ENCODE measurements at places on chromosomes 2 and 18.
A peak's percentile ranks its signal among the peaks of the same experiment; 100 is the strongest.

- no peak for DNase-seq
These were observed 606.0 kb upstream of the GCFC2 start for GRCh38 chr2:76316691-76317090.

DNA sequence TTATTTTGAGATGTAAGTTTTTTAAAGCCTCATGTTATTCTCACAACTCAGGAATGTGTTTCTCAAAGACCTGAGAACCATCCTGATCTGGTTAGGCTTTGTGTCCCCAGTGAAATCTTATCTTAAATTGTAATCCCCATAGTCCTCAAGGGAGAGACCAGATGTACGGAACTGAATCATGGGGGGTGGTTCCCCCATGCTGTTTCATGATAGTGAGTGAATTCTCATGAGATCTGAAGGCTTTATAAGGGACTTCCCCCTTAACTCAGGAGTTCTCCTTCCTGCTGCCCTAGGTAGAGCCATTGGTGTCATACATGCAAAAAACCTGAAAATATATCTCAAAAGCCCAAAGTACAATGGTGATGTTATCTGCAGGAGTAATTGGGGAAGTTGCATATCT, 836.7 kb downstream of the CBLN2 start:
- no peak for DNase-seq

- DNase-seq, result no peak
These were observed 253.9 kb downstream of the TWIST2 start for GRCh38 chr2:239101807-239102206.

GRCh38 chr18:32276906-32277305, 87.1 kb downstream of the MEP1B start:
- DNase-seq, result no peak

GRCh38 chr2:127067620-127068350, 39.2 kb downstream of the BIN1 start:
- peak; percentile 58 for DNase-seq

- peak; percentile 7 for DNase-seq
These were observed 204.6 kb downstream of the CTNNA2 start for GRCh38 chr2:79717364-79718007.

GRCh38 chr2:210515911-210516310, 39.4 kb upstream of the LANCL1 start:
- DNase-seq, result no peak

- DNase-seq, result no peak
These were observed 170.6 kb upstream of the SPHKAP start for GRCh38 chr2:228352048-228352447.

- DNase-seq, result no peak
These were observed 28.7 kb upstream of the KLF11 start for GRCh38 chr2:10014418-10015190.

- DNase-seq, result no peak
These were observed 7.1 kb downstream of the RBM45 start for GRCh38 chr2:178119179-178119922.

- DNase-seq, result no peak
These were observed 39.7 kb upstream of the NEDD4L start for GRCh38 chr18:58004317-58004716.

- DNase-seq, result no peak
These were observed 1.1 kb downstream of the LRATD1 start for GRCh38 chr2:14633461-14634181.

DNA sequence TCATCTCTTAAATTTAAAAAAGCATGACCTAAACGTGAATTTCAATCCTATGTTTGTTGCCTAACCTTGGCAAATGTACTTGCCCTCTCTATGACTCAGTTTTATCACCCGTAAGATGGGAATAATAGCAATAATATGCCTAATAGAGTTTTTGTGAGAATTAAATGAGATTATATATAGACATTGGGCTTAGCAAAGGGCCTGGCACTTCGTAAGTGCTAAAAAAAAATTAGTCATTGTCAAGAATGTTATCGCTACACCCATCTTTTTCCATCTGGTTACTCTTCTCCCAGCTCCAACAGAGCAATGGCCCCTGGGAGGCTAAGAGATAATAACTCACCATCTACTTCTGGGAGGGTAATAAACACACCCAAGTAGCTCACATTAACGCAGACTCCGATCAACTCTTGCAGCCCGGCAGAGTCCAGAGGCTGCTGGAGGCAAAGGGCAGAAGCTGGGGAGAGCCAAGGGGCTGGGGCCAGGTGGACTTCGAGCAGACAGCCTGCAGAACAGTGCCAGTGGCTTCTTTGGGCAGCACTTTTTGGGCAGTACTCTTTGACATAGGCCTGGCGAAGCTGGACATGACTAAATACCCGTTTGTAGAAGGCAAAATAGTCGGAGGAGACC, 63.9 kb upstream of the STPG4 start:
- DNase-seq, result no peak

DNA sequence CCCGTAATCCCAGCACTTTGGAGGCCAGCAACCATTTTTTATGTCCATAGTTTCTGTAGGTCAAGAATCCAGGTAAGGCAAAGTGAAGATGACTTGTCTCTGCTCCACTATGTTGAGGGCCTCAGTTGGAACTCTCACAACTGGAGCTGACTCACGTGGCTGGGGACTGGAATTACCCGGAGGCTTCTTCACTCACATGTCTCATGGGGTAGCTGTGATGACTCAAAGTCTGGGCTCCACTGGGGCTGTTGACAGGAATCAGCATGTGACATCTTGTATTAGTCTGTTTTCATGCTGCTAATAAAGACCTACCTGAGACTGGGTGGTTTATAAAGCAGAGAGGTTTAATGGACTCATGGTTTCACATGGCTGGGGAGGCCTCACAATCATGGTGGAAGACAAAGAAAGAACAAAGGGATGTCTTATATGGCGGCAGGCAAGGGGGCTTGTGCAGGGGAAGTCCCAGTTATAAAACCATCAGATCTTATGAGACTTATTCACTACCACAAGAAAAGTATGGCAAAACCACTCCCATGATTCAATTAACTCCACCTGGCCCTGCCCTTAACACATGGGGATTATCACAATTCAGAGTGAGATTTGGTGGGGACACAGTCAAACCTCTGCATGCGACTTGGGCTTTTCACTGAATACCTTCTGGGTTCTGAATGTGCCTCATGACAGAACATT, 7.8 kb upstream of the PPP1R1C start:
- DNase-seq, result no peak

- DNase-seq, result no peak
These were observed 339.9 kb upstream of the LRRTM4 start for GRCh38 chr2:77862120-77862519.

DNA sequence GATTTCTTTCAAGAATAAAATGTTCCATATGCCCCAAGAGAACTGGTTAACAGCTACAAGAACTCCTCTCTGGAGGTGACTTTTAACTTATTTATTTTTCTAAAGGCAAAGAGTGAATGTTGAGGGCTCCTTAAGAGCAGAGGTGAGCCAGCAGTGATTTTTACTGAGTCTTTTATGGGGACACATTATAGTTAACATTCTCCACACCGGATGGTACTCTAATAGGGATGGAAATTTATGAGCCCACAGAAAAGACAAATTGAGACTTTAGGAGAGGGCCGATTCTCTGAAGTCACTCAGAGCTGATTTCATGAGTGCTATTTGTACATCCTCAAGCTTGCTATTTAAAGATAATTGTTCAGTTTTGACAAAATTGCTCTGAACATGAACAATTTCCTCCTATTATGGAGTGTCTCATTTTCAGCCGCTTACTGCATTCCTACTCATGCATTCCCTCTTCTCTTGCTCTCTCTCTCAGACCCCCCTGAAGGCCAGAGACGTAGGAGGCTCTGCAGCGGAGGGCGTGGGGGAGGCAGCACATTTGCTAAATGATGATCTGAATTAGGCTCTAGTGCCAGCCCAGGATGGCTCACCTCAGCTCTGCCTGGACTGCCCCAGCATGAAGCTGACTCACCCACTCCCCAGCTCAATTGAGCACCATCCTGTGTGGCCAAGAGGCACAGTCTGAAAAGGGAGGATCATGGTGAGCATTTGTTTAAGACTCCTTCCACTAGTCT, 5.9 kb upstream of the RPL37A start:
- DNase-seq, result no peak

DNA sequence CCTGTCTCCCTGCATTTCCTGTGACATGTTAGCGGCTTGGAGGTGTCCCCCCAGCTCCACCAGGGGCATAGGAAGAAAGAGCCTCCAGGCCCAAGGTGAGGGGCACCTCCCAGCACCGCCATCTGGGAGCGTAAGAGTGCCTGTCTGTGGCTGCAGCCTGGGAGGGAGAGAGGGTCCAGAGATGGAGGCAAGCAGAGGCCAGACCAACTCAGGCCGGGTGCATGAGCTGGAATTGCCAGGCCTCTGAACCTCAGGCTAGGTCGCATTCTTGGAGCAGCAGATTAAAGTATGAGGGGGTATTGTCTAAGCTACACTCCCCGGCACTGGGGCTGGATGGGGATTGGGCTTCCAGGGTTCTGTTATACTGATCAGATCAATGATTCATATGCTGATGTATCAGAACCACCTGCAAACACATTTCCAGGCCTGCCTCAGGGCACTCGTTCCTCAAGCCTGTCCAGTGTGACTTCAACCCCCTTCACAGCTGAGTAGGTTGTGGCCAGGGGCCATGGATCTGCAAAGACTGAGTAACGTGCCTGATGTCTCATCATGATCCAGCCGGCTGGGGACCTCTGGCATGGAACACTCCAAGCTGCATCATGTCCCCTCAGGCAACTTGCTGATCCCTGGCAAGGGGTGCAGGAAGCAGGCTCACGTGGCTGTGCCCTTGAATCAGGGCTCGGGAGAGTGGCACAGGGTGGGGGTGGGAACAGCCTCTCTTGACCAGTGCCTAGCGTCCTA, 73.2 kb downstream of the HS1BP3 start:
- no peak for DNase-seq

DNA sequence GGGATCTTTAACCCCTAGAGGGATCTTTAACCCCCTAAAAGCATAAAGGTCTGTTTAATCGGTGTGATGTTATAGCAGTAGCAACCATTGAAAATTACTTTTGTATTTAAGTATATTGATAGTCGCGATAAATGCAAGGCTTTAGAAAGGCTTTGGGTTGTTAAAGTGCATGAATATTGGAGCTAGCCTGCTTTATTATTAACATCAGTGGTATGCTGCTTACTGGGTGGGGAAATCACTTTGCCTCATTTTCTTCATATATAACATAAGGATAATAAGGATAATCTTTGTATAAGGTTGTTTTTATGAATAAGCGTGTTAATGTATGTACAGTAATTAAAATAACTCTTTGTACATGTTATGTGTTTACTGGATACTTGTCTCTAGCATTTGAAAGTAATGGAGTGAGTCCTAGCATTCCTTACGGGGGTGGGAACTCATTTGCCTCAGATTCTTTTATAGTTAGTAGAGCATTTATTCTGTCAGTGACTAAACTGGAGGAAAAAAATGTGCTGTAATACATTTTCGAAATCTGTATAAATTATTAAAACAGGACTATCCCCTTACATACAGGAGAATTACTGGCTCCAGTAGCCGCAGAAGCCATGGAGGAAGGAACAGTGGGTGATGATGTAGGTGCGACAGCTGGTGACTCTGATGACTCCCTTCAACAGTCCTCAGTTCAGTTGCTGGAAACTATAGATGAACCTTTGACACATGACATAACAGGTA, 122.2 kb downstream of the BIRC6 start:
- DNase-seq, result no peak

- no peak for DNase-seq
These were observed 205.4 kb downstream of the SNTG2 start for GRCh38 chr2:1156059-1156458.

DNA sequence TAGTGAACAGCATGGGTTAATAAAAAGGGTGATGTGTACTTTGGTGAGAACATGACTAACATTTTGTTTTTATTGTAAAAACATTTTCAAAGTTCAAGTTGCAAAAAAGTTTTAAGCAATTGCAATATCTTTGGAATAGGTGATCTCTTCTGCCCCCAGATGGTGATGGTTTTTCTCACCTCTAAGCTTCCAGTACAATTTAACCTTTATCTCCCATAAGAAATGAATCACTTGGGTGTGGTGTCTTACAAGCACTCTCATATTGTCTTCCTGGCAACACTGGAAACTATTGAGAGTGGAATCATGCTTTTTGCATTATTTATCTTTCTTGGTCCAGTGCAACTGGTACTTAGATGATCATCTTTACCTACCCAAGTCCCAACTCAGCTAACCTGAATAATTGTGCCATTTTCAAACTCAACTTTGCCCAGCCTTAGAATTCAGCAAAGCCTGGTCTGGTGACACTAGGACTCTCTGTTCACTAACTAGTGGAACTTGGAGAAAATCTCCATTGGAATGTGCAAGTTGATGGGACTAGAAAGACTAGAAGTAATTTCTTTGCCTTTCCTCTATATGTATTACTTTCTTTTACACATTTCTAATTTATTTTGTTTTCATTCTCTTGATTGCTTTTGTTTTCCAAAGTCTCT, 964.7 kb upstream of the ZEB2 start:
- no peak for DNase-seq

- no peak for DNase-seq
These were observed 29.0 kb upstream of the ZFP36L2 start for GRCh38 chr2:43255296-43255910.

DNA sequence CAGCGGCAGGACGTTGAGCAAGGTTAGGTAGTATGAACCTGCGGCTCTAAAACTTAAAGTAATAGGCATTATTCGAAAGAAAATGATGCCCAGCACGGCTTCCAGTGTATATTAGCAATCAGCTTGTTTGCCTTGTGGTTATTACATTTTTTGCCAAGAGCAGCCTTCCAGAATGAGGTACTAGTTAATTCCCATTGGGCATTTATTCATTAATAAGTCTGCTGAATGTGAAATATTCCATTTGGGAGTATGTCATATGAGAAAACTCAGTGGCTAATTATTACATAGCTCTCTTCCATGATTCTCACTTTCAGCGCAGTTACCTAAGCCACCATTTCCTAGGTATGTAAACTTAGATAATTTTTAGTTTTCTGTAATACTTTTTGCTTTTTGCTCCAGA, 12.9 kb downstream of the CRIM1 start:
- DNase-seq, result no peak

- no peak for DNase-seq
These were observed 181.4 kb downstream of the GRB14 start for GRCh38 chr2:164439885-164440284.

GRCh38 chr2:160125828-160126227, 63.4 kb upstream of the PLA2R1 start:
- DNase-seq, result no peak

GRCh38 chr2:157849591-157849990, 26.5 kb downstream of the ACVR1 start:
- no peak for DNase-seq

DNA sequence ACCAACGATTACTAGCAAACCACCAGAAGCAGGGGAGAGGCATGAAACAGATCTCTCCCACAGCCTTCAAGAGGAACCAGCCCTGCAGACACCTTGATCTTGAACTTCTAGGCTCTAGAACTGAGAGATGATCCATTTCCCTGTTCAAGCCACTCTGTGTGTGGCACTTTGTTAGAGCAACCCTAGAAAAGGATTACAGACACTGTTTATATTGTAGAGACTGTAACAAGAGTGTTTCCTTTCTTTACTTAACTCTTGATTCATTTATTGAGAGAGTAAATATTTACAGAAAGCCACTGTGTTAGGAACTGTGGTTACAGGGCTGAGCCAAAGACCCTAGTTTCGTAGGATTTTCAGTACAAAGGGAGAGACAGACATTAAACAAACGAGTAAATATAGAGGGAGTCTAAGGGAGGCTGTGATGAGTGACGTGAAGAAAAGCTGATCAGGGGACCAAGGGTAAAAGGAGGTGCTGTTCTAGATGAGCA, 10.9 kb downstream of the CCDC68 start:
- DNase-seq, result no peak
